Urothelium cell line (cell line): ENCODE measurements at places on chromosomes 4 and X.

GRCh38 chr4:67080046-67080557 lies 465.2 kb downstream of the CENPC start:
- DNase-seq, result no peak

DNA sequence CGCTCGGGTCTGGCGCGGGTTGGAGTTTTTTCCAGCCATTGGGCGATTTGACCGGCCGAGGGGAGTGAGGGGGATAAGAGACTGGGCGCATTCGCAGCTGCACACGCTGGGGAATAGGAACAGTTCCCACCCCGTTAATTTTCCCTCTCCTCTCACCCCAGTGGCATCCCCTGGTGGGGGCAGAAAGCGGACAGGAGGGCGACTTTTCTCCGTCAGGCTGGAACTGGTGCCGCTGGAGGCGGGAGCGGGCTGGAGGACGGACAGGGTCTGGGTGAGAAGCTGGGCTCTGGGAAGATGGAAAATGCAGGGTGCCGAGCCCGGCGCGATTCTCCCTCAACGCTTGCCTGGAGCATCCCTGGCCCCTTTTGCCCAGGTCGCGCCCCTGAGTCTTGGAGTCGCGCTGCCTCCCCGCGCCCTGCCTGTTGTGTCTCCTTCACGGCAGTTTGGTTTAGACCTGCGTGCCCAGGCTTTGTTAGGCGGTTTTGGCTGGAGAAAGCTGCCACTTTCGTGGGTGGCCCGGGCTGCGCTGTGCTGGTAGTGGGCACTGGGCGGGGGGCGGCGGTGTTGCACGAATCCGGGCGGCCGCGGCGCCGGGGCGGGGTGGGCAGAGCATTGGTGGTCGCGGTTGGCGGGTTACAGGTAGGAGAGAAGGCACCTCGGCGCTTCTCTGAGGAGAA lies 2.0 kb downstream of the ADGRL3 start:
- DNase-seq, result peak; percentile 62

DNA sequence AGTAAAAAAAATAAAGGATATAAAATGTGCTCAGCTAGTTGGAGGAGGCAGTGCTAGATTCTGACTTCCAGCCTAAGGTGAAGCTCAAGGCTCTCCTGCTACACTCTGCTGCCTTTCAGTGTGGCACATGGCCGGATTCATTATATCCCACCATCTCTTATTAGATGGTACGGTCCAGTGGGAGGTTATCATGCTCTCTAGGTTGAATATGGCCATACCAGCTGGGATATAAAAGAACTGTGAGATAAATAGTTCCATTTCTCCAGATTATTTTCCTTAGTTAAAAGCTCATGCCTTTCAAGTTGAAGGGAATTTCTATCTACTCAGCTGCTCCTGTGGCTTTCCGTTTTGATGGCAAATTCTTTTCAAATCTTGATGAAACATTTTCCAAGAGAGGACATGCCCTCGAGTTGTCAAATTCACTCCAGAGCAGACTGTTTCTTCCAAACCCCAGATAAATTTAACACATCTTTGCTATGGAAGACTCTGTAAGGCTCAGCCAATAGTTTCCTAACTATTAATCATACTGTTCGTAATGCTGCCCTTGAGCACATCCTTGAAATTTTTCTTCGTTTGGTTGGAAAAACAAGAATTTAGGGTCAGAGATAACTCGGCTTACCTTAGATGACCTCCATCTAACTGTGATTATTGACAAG lies 2.2 kb upstream of the MGARP start:
- DNase-seq, result no peak

DNA sequence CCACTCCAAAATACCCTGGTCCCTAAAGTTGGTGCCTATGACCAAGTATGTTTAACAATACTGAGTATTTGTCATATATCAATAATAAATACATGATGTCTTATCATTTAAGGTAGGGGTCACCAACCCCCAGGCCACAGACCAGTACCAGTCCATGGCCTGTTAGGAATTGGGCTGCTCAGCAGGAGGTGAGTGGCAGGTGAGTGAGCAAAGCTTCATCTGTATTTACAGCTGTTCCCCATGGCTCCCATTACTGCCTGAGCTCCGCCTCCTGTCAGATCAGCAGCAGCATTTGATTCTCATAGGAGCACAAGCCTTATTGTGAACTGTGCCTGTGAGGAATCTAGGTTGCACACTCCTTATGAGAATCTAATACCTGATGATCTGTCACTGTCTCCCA lies 126.2 kb downstream of the HNRNPD start:
- DNase-seq, result no peak

DNA sequence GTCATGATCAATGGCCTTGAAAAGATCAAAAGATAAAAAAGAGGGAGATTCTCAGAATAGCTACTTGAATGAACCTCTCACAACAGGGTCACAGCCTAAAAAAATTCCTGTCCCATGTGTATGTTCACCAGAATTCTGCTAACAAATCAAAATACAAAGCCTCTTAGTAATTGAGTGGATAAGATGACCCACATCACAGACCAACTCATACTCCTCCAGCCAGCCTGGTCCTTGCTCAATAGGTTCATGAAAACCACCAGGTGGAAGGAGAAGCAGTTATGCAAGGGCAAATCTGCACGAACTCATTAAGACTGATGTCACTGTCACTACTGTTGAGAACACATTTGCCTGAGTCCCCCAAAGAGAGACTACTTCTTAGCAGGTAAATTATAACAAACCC lies 21.5 kb downstream of the WDFY3 start:
- no peak for DNase-seq

DNA sequence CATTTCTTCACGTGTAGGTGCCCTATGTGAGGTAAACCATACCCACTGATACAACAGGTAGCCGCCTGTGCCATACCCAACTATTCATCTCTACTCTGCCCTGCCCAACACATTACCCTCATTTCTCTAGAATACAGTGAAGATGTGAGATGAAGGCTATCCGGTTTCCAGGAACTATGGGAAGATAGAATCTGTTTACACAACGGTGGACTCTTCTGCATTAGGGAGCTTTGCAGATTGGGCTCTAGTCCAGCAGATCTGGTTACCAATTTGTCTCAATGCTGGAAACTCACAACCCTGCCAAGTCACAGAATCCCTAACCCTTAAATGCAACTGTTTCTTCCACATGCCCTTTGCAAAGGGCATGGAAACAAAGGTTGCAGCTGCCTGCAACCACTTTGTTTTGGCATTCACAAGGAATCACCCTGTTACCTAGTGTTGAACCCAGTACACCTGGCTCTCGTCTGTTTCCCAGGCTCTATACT lies 6.4 kb upstream of the SLAIN2 start:
- DNase-seq, result no peak

DNA sequence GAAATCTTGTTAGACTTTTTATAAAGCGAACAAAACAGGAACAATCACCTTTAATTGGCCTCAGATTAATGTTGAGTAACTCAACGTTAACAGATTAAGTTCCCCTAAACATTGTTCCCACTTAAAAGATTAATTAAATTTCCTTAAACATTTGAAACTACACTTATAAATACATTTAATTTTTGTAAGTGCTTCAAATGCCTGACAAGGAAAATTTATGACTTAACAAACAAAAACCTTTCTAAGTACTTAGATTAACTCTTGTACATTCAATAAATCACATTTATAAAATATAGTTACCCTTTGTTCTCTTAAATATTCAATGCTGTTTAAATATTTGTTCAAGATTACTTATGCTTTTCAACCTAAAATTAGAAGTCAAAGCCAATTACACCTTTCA lies 39.4 kb upstream of the OCIAD2 start:
- no peak for DNase-seq

DNA sequence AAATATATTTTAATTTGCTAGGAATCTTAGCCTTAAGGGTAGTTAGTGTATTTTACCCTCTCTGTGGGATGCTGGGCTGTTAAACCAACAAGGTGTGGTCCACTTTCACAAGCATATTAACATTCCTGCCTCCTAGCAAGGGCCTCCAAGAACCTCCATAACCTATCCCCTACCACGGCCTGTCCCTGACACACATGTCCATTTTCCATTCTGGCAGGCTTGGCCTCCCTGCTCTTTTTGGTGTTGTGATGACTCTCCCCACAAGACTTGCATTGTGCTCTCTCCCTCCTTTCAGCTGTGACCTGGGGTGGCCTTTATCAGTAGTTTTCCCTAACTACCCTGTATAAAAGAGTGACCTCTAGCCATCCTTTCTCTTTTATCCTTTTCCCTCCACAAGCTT lies 120.2 kb downstream of the KLHL8 start:
- DNase-seq, result no peak

DNA sequence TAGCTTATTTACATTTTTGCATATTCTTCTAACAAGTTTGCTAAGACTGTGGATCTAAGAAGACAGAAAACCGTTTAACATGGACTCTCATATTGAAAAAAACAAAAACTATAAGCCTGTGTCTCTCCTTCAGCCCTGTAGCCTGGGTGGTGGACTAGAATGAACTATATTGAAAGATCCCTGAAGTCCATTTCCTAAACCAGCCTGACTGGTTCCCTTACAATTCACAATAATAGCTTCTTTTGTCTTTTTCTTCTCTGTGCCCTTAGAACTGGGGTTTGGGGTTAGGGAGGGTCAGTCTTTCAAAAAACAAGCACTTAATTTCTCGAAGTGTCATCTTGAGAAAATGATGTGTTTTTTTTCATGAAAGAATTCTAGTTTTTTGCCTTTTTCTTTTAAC lies 59.0 kb downstream of the GSTCD start:
- no peak for DNase-seq

DNA sequence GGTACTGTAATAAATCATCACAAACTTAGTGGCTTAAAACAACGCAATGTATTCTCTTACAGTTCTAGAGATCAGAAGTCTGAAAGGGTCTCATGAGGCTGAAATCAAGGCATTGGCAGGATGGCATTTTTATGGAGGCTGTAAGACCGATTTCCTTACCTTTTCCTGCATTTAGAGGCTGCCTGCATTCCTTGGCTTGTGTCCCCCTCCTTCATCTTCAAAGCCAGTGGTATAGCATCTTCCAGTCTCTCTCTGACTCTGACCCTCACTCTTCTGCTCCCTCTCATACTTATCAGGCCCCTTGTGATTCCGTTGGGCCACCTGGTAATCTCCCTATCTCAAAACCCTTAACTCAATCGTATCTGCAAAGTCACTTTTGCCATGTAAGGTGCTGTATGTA lies 258.2 kb upstream of the JADE1 start:
- DNase-seq, result no peak

DNA sequence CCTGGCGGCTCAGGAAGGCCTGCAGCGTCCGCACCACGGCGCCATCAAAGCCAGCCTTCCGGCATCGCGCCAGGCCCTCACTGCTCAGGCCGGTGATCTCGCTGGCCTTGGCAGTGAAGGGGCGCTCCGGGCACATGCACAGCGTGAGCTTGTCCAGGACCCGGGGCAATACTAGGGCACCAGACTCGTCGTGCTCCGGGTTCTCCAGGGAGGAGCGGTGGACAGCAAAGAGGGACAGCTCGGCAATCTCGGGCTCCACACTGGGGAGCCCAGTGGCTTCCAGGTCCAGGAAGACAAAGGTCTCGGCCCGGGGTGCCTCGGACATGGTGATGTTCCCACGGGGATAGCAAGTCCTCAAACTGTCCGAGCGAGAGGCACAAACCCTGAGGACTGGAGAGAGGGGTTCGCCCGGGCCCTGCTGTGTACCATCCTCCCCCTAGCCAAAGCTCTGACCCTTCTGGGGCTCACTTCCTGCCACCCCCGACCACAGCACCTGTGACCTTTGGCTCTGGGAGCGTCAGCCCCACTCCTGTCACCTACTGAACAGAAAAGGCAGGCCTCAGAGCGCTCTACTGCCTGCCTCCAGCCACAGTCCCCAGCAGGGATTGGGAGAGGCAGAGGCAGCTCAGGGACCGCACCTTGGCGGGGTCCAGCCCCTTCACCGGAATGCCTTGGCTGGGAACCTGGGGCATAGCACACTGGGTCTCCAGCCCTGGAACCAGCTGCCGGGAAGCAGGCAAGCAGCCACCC lies 575 bp downstream of the TREX2 start:
- no peak for DNase-seq

GRCh38 chr4:105619188-105619931 lies 66.9 kb downstream of the ARHGEF38 start:
- DNase-seq, result no peak

DNA sequence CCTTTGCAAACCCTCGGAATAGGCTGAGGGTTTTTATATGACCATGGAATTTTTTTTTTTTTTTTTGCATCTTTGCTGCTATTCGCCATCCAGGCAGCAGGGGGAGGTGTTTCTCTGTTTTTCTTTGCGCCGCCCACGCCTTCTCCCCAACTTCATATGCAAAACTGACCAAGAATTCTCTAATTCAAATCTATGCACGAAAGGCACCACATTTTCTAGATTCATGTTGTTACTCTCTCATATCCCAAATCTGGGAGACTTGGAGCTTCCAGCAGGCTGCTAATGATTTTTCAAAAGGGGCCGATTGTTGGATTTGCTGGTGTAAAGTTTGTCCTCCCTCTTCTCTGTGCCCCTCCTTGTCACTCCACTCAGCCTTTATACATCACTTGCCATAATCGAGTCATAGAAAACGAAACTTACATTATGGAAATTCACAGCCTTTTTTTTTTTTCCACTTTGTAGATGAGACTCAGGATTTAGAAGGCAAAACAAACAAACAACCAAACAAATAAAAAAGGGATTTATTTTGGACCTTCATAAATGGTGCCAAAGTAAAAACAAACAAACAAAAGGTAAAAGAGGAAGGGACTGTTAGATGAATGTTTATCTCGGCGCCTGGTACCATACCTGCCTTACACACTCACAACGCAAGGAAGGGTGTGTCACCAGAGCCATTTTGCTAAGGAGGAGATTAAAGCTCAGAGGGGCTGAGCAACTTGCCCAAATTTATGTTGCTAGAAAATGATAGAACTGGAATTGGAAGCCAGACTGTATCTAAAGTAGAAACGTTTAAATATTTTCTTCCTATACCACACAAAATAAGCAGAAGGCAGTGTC lies 29.3 kb upstream of the BOD1L1 start:
- peak; percentile 36 for DNase-seq

GRCh38 chr4:153223930-153224329 lies 19.7 kb downstream of the TRIM2 start:
- DNase-seq, result no peak

DNA sequence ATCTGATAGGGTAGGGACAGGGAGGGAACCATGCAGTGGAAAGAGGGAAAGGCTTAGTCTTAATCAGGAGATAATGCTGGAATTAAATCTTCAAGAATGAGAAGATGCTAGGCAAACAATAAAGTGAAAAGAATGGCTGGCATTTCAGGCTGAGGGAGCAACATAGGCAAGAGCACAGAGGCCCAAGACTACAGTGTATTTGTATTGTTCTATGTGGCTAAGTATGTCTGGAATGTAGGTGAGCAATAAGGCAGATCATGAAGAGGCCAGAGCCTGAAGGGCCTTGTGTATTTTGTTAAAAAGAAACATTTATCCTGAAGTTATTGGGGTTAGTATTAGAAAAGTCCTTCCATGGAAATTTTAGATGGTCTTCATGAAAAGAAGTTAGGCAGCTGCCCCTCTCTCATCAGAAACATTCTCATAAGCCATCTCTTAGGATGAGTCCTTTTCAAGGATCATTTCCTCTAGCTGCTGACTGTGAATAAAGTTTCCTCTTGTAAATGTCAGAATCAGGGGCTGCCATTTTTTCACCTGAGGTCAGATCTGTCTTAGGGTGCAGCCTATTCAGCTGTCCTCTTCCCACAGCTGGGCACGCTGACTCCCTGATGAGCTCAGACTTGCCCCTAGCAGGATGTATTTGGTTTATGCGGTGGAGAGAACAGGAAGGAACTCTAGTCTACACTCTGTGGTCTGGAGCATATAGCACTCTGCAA lies 46.3 kb downstream of the ATP10D start:
- peak; percentile 78 for DNase-seq
